ENCODE measurements at places on chromosomes 12 and 14. TPM values are rescaled to one million over a fixed set of nuclear protein-coding genes. Genes with fewer than 3 reads are reported as not detected.

DNA sequence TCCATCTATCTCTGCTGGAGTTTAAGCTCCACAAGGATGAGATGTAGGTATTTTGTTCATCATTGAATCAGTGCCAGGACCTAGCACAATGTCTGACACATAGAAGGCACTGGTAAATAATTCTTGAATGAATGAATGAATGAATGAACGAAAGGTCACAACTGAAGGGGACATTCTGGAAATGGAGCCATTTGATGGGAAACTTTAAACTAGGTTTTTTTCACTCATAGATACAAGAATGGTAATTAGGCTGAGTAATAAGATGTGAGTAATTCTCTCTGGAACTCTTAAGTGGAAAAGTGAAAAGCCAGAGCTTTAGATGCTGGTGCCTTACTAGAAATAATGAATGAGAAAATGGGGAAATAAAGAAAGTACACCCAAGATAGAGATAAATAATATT lies 44.3 kb downstream of the SCN8A start:
- no peak for DNase-seq
- no peaks in the 10 kb centered on the region for H3K36me3 ChIP-seq
- H3K4me1 ChIP-seq = no peaks in the 10 kb centered on the region
- no peak overlapping the region for H3K4me3 ChIP-seq
- no peaks in the 10 kb centered on the region for H3K27me3 ChIP-seq

DNA sequence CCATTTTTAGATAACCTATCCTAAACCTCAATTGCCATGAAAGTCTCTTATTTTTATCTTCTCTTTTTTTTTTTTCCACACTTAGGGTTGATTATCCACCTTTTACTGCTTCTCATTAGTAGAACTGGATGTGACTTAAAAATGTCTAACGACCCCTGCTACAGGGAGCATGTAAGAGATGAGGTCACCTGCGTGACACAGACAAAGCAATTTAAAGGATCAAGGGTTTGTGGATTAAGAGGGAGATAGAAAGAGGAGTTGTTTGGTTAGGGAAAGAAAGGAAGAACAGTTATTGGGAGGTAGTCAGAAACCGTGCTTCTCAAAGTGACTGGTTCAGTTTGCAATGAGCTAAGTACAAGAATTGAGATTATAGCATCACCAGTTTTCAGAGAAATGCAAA lies 239.1 kb downstream of the ALX1 start:
- no peaks in the 10 kb centered on the region for H3K36me3 ChIP-seq
- H3K27me3 ChIP-seq = no peaks in the 10 kb centered on the region
- H3K4me3 ChIP-seq = no peak overlapping the region
- DNase-seq = no peak

GRCh38 chr14:79904497-79904896 lies 306.8 kb downstream of the DIO2 start:
- H3K4me3 ChIP-seq = no peak overlapping the region
- no peaks in the 10 kb centered on the region for H3K36me3 ChIP-seq
- H3K27me3 ChIP-seq = no peaks in the 10 kb centered on the region
- no peaks in the 10 kb centered on the region for H3K4me1 ChIP-seq
- DNase-seq = no peak
- no peak overlapping the region for H3K27ac ChIP-seq

GRCh38 chr12:54829511-54829910 lies 24.8 kb upstream of the MUCL1 start:
- H3K4me1 ChIP-seq = no peaks in the 10 kb centered on the region
- H3K36me3 ChIP-seq = no peaks in the 10 kb centered on the region

- no peaks in the 10 kb centered on the region for H3K36me3 ChIP-seq
- peaks cover 43% of the 10 kb centered on the region for H3K4me1 ChIP-seq
- H3K27ac ChIP-seq = peak overlapping the region; percentile 11
Observed at GRCh38 chr12:6434205-6435140, 10.3 kb upstream of the CD27 start.

DNA sequence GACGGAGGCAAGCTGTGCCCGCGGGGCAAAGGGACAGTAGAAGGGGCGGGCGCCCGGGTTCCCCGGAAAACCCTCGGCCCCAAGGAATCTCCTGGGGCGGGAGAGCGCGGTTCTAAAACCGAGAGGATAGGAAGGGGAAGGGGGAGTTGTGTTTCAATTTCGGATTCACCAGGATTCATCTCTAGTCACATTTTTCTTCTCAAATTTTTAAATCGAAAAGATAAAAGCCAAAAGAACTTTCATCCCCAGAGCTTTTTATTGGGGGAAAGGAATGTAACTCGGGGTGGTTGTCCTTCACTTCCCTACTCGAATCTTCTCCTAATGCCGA lies 1.4 kb downstream of the BMP4 start:
- H3K4me3 ChIP-seq = no peak overlapping the region
- H3K27me3 ChIP-seq = peaks cover 14% of the 10 kb centered on the region
- H3K36me3 ChIP-seq = no peaks in the 10 kb centered on the region
- no peaks in the 10 kb centered on the region for H3K4me1 ChIP-seq
- H3K27ac ChIP-seq = no peak overlapping the region

The ARHGEF40 gene
- 0.39 TPM for total RNA-seq

The TPH2 gene
- not detected for total RNA-seq

The CCDC197 gene
- not detected for total RNA-seq

The KICS2 gene
- 14.2 TPM for total RNA-seq

The CLMN gene
- total RNA-seq = 0.72 TPM

The IL26 gene
- 1.00 TPM for total RNA-seq

The COCH gene
- total RNA-seq = 1.4 TPM

The ARHGAP9 gene
- total RNA-seq = 121 TPM

Data from CD8-positive, alpha-beta memory T cell (primary cell).